ENCODE measurements at places on chromosomes 11 and 22.

GRCh38 chr11:117232911-117233409 is 489 bp downstream of the RNF214 start:
- no peak for DNase-seq

GRCh38 chr11:30504468-30504867 is 81.7 kb downstream of the MPPED2 start:
- no peak for DNase-seq

- DNase-seq = peak; percentile 95
Measured at GRCh38 chr22:21942407-21943343, 10.0 kb downstream of the PPM1F start.

GRCh38 chr22:42608823-42609361 is 5.8 kb downstream of the POLDIP3 start:
- DNase-seq = no peak

DNA sequence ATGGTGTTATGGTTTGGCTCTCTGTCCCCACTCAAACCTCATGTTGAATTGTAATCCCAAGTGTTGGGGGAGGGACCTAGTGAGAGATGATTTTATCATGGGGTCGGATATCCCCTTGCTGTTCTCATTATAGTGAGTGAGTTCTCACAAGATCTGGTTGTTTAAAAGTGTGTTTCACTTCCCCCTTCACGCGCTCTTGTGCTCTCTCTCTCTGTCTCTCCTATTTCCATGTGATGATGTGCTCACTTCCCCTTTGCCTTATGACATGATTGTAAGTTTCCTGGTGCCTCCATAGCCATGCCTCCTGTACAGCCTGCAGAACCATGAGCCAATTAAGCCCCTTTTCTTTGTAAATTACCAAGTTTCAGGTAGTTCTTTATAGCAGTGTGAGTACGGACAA is 765.1 kb downstream of the KCNA4 start:
- no peak for DNase-seq

GRCh38 chr22:42375982-42376381 is 56.2 kb downstream of the NFAM1 start:
- no peak for DNase-seq

DNA sequence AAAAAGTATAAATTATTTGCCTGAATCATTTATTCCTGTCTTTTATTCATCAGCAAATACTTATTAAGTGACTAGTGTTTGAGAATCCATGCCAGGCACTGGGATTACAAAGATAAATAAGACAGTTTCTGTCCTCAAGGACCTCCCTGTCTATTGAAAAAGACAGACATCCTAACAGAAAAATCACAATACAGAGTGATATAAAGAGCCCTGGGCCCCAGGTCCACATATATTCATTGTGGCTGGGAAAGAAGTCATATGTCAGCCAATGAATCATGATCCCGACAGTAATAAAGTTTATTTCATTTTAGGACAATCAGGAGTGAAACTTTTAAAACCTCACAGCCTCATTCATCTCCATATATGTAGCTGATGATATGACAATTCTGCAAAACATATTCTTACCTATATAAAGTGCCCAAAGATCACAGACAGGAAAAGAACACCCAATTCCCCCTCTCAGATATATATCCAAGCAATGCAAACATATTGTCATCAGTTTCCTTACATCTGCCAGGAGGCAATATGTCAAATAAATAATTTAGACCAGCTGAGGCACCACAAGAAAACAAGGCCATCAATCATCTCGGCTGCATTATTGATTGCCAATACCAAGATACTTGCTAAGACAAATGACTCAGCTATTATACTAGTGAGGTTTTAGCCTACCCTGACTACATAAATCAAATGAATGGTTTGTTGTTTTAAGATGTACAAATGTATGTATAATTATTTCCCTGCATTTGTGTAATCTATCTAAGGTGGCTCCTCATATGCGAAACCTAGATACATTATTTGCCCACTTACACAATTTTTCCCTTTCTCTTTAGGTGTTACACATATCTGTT is 590.9 kb upstream of the API5 start:
- no peak for DNase-seq

GRCh38 chr22:49240016-49240380 is 587.7 kb downstream of the BRD1 start:
- no peak for DNase-seq

DNA sequence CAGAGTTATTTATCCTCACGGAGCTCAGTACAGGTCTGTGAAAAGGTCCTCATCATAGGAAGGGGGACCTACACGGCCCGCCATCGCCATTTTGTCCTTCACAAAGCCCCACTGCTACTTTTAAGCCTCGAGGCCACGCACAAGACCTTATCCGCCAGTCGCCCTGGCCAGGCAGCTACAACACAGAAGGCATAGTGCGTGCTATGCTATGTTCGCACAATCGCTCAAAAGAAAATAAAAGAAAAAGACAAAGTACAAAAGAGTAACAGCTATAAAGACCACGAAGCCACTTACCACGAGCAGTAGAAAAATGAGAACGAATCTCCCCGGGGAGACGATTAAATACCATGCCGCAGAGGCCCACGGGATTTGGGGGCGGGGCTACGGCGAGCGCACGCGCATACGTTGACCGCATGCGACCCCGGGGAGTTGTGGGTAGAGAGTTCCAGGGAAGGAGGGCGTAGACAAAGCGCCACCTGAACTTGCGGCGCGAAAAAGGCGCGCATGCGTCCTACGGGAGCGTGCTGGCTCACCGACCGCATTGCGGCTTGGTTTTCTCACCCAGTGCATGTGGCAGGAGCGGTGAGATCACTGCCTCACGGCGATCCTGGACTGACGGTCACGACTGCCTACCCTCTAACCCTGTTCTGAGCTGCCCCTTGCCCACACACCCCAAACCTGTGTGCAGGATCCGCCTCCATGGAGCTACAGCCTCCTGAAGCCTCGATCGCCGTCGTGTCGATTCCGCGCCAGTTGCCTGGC is 16.4 kb upstream of the WDR74 start:
- DNase-seq = peak; percentile 92

GRCh38 chr11:20861322-20861721 is 191.9 kb downstream of the NELL1 start:
- DNase-seq = no peak

DNA sequence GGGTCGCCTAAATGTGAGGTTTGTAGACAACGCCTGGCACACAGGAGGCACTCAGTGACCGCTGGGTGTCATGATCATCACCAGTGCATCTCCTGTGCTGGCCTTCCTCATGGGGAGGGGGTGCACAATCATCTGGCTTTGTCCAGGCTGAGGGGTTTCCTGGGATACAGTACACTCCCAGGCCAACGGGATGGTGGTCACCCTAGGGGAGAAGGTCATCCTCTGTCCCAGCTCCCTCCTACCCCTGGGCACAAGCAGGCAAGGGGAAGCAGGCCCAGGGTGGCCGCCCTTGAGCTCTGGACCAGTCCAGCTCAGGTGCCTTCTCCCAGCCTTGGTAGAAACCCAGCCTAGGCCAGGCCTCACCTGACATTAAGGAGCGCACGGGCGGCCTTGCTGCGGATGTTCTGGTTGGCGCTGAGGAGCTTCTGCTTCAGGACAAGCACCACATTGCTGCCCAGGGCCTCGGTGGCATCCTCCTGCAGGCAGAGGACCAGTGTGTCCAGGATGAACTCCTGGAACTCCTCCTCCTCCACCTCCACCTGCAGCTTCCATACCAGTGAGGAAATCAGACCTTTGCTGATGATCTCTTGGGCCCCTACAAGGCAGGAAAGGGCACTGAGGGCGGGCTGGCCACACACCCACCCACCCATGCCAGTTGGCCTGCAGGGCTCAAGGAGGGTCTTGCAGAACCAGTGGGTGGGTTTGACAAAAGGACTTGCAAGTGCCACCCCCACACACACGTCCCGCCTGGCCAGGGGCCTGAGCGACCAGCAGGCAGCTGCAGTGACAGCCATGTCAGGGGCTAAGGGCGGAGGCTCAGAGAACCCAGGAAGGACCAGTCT is 6.6 kb upstream of the GNAZ start:
- no peak for DNase-seq

GRCh38 chr11:13052130-13052571 is 43.0 kb downstream of the RASSF10 start:
- DNase-seq = no peak

GRCh38 chr11:60127311-60127811 is 38.9 kb downstream of the MS4A2 start:
- no peak for DNase-seq

DNA sequence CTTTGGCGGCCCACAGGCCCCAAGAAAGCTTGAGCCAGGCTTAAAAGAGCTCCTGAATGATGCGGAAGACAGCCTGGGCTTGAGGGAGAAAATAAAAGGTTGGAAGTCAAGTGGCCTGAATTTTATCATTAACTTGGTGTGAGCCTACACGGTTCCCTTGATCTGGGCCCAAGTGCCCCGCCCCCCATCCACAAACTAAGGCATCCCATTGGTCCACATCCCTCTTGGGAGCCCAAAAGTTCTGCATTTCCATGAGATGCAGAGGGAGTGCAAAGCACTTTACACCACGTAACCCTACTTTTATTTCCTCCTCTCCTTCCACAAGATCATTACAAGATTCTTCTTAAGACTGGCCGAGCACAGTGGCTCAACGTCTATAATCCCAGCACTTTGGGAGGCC is 22.2 kb downstream of the LARGE1 start:
- no peak for DNase-seq
